T-helper 2 cell (primary cell): ENCODE measurements at places on chromosomes 5 and 9.

DNA sequence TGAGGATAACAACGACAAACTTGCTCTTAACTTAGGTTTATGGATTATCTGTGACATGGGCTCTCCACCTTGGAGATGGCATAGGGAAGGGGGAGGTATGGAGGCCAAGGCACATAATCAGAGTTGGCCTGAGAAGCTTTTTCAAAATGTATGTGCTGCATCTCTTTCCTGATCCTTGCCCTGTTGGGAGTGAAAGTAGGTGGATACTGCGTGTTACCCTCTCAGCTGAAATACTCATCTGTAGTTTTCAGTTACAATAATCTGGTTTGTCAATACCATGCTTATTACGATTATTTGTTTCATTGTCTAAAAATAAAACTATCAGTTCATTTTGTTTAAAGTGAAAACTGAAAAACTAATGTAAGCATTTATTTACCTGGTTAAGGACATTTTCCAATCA is 86.7 kb downstream of the SLC44A1 start:
- DNase-seq, result no peak

DNA sequence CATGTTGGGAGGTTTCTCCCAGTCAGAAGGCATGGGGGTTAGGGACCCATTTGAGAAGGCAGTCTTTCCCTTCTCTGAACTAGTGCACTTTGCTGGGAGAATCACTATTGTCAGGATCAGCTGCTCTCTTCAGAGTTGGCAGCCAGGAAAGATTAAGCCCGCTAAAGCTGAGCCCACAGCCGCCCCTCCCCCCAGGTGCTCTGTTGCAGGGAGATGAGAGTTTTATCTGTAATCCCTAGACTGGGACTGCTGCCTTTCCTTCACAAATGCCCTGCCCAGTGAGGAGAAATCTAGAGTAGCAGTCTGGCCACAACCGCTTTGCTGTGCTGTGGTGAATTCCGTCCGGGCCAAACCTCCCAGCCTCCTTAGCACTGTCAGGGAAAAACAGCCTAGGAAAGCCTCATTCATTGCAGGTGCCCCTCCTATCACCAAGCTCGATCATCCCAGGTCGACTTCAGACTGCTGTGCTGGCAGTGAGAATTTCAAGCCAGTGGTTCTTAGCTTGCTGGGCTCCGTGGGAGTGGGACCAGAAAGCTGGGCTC is 69.8 kb downstream of the CNTLN start:
- DNase-seq, result no peak

DNA sequence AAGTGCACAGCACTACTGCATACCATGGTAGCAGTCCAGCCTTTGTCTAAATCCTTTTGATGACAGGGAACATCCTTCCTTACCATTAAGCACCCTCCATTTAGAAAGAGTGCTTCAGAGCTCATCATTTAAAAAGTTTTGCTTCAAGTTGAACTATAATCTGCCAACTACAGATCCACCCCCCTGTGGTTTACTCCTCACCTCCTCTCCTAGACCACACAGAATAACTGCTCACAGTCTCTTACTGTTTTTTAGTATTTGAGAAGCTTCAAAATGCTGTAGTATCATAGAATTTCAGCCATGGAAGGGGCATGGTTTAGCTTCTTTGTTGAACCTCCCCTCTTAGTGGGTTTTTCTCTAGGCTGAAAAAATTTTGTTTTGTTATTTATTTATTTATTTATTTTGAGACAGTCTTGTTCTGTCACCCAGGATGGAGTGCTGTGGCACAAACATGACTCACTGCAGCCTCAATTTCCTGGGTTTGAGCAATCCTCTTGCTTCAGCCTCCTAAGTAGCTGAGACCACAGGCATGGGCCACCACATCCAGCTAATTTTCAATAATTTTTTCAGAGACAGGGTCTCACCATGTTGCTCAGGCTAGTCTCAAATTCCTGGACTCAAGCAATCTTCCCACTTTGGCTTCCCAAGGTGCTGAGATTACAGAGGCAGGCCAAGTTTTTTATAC is 384.3 kb upstream of the RFX3 start:
- DNase-seq, result peak; percentile 92

- no peak for DNase-seq
Observed at GRCh38 chr9:763692-764091, 77.8 kb upstream of the DMRT1 start.

GRCh38 chr9:5492965-5493678 is 17.2 kb upstream of the PDCD1LG2 start:
- no peak for DNase-seq

GRCh38 chr5:166649676-166650075 is 1641.8 kb upstream of the WWC1 start:
- no peak for DNase-seq

- no peak for DNase-seq
Observed at GRCh38 chr9:76692458-76693129, 71.6 kb upstream of the PCA3 start.

DNA sequence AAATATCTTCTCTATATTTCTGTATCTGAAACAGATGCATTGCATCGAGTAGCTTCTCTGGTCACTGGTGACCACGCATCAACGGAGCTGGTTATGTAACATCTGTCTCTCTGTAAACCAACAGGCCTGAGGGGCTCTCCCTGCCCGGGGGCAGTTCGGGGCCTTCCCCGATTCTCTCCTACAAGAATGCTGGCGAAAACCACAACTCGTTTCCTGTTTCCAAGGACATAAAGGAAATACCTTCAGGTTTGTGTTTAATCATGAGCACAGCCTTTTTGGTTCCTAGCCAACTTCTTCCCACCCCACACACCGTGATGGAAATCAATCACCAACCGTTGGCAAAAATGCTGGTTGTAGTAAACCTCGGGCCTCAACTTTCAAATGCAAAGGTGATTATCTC is 25.1 kb downstream of the GDNF start:
- DNase-seq, result no peak

DNA sequence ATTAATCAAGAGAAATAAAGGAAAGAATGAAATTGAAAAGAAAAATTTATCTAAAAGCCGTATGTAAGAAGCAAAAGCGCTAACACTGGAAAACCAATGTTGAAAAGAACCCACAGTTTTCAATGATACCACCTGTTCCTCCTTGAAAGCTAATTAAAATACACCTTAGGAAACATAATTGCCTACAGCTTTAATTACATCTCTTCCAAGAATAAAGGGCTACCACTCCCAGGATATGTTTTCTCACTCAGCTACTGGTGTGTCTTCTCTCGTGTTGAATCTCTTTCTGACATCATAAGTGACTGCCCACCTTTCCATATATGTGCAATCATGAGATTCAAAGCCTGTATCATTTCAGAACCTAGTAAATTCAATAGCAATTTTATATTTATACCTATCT is 880.6 kb upstream of the DMAC1 start:
- DNase-seq, result no peak
